Astrocyte of the cerebellum (primary cell): ENCODE measurements at places on chromosomes 2 and 18.

DNA sequence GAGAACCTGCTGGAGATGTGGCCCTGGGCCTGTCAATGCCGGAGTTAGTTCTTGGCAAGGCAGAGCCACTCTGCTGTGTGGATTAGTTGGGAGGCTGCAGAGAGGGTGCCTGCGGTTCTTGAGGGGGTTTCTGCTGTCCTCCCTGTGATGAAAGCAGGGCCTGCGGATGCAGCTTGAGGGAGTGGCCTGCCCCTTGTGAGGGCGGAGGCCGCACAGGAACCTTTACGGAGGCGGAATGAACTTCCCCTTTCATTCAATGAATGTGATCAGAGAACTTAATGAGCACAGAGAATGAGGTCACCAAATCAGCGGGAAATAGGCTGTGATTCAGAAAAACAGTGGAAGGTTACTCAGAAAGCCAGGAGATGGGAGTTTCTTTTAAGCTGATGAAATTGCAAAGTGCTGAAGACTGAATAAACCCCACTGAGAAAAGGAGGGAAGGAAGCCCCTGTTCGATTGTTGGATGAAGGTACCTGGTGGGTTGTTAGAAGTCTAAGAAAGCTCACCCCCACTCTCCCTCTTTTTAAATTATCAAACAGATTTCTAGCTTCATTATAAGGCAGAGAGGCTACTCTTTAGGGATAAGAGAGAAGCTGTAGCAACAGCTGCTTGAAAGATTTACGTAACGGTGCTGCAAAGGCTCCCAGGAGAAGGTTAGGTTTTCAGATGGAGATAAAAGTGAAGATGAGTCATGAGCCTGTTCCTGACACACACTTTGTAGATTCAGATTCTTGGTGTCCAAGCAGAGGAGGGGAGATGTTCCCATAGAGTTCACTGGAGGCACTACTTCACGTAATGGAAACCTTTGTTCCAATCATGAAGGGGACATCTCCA, 47.4 kb downstream of the VWA3B start:
- peak; percentile 38 for DNase-seq

DNA sequence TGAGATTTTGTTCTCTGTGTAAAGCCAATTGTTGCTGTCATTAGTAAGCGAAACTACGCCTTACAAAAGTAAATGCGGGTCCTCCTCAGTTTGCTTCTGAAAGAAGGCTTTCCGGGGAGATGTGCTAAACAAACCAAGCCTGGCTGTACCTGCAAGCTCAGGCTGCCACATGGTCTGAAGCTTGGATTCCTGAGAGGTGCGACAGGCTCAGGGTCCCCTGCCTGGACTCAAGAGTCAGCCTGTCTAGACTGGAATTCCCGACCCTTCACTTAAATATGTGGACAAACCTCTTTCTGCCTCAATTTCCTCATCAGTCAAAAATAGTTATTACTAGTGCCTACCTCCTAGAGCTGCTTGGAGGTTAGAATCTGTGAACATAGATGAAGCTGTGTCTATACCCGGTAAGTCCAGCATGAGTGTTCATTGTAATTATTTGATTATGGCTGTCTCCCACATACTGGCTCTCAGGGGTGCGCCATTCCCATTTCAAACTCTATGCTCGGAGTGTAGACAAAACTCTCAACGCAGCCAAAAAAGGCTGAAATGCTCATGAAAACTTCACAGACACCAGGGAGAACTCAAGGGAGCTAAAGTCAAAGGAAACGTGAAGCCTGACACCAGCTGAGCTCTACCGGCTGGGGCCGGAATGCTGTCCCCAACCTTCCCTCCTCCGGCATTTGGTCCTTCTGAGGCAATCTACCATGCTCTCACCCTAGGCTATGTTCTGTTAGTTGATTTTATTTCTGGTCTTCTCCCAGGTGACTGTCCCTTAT, 31.4 kb downstream of the SOWAHC start:
- DNase-seq: no peak

DNA sequence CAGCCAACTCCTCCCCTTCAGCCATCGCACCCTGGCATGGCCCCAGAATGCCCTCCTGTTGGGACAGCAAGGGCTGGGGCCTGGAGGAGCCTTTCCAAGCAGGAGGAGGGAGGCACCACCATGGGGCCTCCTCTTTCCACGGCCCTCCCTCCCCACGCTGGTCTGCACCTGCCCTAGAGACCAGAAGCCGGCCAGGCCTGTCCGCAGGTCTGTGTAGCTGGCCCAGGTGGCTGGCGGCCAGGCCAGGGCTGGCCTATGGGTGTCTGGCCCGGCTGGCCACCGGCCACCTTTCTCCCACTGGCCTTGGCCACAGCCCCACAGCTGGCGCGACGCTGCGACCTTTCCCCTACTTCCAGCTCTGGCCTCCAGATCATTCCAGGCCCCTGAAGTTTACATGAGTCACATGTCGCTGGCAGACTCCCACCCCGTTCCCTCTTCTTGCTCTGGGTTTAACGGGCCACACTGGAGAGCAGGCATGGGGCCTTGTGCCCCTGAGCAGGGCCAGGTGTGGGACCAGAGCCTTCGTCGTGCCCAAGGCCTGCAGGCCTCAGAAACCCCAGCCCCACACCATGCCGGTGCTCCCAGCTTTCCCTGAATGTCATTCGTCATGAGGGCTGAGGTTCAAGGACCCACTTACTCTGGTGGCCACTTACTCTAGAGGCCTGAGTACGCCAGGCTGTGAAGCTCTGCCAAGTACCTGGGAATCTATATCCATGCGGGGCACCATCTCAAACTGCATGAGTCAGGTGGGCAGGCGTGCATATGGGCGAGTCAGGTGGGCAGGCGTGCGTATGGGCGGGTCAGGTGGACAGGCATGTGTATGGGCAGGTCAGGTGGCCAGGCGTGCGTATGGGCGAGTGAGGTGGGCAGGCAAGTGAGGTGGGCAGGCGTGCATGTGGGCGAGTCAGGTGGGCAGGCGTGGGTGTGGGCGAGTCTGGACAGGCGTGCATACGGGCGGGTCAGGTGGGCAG, 33.3 kb upstream of the KLF11 start:
- peak; percentile 11 for DNase-seq

GRCh38 chr2:145729481-145729880, 1209.6 kb upstream of the ZEB2 start:
- DNase-seq: no peak

DNA sequence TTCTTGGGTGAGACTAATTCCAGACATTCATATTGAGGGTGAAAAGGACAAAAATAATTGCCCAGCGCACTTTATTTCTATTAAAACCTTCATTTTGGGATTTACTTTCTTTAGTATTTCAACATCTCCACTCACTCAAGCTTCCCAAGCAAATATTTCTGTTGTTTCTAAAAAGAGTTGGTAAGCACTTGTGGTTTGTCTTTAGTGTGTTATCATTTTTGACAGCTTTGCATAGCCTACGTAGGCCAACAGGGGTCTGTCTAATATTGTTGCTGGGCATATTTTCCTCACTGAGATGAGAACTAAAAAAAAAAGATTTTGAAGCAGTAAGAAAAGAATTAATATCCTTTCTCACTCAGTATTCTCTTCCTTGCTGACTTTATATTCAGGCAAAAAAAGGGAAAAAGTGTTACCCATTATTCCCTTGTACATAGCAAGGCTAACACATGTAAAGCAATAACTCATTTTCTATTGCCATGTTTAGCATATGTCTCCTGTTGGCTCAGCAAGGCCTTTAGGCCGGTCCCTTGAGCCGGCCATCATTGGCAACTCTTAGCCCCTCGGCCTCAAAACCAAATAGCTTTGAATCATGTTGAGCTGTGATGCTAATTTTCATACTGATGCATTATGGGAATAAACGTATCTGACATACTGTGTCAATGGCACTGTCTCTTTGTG, 494.2 kb downstream of the ARHGAP15 start:
- no peak for DNase-seq

- no peak for DNase-seq
Measured at GRCh38 chr2:40844353-40845277, 392.7 kb upstream of the SLC8A1 start.

DNA sequence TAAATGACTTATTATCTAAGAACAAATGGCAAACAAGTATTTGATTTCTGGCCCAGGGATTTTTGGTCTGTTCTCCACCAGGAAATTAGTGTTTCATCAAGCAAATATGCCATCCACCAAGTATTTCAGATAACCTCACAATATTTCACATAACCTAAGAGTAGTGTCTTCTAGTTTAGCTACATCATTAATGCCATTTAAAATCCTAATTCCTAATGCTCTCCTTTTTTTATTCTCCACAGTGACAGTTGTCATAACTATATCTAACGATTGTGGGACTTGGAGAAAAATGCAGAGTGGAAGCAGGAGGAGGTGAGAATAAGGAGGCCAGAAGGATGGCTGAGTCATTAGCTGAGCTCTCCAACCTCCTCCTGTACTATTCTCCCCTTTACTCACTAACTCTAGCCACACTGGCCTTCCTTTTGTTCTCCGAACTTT, 58.5 kb upstream of the CTLA4 start:
- DNase-seq: no peak

- DNase-seq: no peak
Measured at GRCh38 chr2:103734911-103735310, 973.1 kb downstream of the TMEM182 start.

- no peak for DNase-seq
Measured at GRCh38 chr2:232843834-232844233, 26.2 kb upstream of the SNORC start.

- DNase-seq: no peak
Measured at GRCh38 chr2:171575606-171576005, 53.3 kb downstream of the CYBRD1 start.

- DNase-seq: no peak
Measured at GRCh38 chr2:178105566-178105965, 6.7 kb upstream of the RBM45 start.

GRCh38 chr2:98282109-98282508, 64.1 kb upstream of the CNGA3 start:
- peak; percentile 69 for DNase-seq

GRCh38 chr2:172995323-172996244, 80.1 kb upstream of the MAP3K20 start:
- DNase-seq: peak; percentile 61

- DNase-seq: no peak
Measured at GRCh38 chr2:97994476-97994875, 1.3 kb downstream of the TMEM131 start.

DNA sequence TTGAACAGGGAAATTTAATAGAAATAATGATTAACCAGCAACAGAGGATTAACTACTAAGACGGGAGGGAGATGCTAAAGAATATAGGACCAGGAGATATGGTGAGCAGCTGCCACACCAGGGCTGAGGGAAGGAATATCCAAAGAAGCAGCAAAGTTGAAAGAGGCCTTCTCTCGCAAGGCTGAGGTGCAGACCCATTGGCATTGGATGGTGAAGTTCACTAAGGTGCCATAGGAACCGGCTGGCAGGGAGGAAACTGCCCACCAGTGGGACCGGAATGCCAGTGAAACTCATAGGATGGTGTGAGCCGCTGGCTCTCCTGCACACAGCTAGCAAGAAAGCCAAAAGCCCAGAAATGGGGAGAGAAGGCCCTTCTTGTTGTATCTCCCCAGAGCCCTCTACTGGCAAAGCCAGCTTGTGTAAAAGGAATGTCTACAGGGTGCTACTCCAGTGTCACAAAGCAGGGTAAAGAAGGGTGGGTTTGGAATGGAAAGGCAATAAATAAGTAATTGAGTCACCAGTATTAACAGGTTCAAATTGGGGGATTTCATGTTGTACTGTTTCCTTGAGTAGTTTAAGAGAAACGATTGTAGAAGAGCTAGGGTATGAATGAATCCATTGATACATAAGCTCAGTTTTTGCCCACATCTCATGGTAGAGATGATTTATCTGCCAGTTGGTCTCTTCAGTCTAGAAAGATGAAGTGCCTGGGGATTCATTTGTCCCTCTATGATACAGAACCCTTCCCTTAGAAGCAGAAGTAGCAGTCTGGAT, 36.0 kb downstream of the FARP2 start:
- no peak for DNase-seq

DNA sequence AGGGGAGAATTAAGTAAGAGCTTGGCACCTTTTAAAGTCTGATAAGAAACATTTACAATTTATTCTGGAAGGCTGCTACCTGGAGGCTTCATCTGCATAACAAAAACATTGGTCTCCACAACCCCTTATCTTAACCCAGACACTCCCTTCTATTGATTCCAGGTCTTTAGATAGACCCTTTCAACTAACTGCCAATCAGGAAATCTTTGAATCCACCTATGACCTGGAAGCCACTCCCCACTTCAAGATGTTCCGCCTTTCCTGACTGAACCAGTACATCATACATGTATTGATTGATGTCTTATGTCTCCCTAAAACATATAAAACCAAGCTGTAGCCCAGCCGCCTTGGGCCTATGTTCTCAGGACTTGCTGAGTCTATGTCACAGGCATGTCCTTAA, 289.4 kb downstream of the AGPS start:
- no peak for DNase-seq

DNA sequence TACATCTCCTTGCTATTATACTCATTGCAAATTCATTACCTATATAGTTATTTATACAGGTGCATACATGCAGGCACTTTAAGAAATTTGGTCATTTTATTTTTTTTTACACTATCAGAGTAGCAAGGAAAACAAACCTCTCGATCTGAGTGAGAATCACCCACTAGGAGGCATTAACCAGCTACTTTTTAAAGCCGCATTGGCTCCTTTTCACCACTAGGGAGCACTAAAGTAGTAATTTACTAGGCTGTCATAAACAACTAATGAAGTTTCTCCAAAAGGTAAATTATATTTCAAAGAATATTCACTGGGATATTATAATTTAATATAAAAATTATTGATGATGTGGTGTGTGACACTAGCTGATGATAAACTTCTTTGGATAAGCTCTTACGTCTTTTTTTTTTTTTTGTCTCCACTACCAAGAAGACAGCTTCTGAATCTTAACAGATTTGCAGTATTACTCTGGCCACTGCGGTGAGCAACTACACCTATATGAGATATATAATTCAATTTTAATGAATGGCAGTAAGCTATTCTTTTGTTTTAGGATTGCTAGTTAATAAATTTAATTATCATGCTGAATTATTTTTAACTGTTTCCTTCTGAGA, 101.9 kb downstream of the NOL4 start:
- DNase-seq: peak; percentile 55

DNA sequence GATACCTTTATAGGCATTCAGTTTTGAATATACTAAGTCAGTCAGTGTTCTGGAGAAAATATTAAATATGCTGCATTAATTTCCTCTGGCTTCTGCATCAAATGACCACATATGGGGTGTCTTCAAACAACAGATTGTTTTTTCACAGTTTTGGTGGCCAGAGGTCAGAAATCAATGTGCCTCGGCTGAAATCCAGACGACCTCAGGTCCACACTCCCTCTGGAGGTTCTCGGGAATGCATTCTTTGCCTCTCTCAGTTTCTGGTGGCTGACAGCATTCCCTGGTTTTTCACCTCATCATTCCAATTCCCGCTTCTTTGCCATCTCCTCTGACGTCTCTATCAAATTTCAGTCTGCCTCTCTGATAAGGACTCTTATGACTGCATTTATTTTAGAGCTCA, 142.3 kb downstream of the ZNF407 start:
- no peak for DNase-seq

GRCh38 chr18:60228609-60229595, 143.7 kb downstream of the MC4R start:
- DNase-seq: no peak

- DNase-seq: no peak
Measured at GRCh38 chr2:142280831-142281230, 150.0 kb upstream of the LRP1B start.
